Fibroblast of skin of scalp (primary cell): ENCODE measurements at places on chromosomes 4 and X.
A peak's percentile ranks its signal among the peaks of the same experiment; 100 is the strongest.

DNA sequence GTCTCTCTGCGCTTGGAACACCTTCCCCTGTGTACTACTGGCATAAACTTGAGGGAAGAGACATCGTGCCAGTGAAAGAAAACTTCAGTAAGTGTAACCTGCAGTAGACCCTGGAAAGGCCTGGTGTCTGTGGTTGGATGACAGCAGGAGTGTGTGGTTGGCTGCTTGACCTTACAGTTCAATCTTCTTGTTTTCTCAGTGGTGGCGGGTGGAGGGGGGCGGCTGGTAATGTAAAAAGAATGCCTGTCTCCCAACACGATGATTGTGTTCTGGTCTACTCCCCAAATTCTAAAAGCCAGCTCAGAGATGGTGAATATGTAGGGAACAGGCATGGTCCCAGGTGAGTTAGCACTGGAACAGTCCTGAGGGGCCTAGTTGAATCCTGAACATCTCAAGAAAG lies 18.6 kb downstream of the PSMD10 start:
- DNase-seq = no peak

DNA sequence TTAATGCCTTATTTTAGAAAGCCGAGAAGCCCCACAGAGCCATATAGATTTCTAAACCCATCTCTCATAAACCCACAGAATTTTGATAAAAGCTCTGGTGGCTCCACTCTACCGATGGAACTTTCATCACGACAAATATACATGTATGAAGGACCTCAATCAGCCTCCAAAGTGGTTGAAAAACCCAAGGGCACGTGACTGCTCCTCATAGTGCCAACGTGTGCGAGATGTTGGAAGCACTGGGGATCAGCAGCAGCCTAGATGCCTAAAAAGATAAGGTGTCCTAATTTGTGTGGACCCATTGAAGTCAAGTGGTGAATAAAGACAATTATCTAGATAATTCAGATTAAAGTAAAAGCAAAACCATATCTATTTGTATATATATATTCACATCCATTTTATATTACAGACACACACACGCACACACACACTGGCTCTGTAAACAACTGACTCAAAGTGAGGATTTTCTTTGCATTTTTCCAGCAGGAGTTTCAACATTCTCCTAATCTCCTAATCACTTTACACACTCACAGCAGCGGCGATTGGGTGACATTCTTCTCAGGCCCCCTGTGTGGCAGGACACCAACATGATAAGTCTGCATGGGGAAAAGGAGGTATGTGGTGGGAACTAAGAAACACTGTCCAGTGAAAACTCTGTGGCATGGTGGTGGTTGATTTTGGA lies 2.8 kb upstream of the PITX2 start:
- peak; percentile 41 for DNase-seq

- no peak for DNase-seq
Measured at GRCh38 chr4:151013491-151013890, 1.6 kb downstream of the LRBA start.

- DNase-seq = no peak
Measured at GRCh38 chrX:134513091-134513490, 53.1 kb downstream of the HPRT1 start.

- DNase-seq = no peak
Measured at GRCh38 chrX:49242545-49243066, 7.3 kb downstream of the CCDC22 start.

DNA sequence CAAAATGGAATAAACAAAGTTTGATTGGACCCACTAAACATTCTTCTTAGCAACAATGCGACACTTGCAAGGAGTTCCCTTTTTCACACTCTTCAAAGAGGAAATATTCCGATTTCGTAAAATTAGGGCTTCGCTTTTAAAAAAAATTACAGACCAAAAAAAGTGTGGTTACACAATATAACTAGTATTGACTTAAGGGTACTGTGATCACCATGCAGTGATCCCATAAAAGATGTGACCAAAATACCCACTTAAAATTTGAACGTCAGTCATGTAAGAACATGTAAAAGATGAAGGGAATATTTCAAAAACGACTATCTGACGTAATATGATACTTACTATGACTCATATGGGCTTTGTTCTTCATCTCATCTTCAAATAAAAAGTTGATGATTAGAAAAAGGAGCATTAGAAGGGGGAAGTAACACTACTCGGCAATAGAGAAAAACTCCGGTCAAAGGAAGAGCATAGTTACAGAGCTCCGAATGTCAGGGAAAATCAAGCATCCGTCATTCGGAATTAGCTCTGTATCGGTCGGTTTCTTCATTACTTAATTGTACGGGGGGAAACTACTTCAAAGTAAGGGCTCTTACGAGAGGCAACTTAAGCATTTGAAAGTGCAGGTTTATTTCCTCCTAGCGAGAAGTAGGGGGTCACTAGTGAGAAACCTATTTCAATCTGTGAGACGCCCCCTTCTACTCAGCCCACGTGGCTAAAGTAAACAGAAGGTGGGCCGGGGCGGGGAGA lies 1.3 kb upstream of the TET2 start:
- no peak for DNase-seq

DNA sequence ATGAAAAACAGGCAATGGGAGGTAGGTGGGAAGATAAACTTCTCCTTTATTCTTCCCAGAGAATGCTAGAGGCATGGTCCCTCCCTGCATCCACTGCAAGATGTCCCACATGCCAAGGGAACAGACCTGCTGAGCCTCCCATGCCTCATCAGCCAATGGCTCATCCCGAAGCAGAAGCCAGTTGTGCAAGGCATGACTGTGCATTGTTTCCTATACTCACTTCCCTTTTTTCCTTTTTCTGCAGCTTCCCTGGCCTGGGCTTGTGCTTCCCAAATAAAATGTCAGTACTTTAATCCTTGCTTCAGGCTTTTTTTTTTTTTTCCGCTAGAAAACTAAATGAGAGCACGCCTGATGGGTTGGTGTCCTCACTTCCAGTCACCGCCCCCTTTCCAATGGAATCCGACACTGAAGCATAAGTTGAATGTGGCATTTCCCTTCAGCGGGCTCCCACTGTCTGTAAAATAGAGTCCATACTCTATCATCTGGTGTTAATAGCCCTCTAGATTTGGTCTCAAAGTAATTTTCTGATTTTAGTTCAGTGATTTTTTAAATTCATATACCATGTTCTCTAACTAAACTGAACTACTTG lies 239.0 kb upstream of the JADE1 start:
- peak; percentile 71 for DNase-seq

- peak; percentile 85 for DNase-seq
Measured at GRCh38 chr4:52837716-52838558, 24.2 kb upstream of the RASL11B start.

GRCh38 chr4:92528541-92528940 lies 224.8 kb downstream of the GRID2 start:
- no peak for DNase-seq

GRCh38 chrX:117429501-117429900 lies 687.1 kb downstream of the KLHL13 start:
- DNase-seq = no peak

DNA sequence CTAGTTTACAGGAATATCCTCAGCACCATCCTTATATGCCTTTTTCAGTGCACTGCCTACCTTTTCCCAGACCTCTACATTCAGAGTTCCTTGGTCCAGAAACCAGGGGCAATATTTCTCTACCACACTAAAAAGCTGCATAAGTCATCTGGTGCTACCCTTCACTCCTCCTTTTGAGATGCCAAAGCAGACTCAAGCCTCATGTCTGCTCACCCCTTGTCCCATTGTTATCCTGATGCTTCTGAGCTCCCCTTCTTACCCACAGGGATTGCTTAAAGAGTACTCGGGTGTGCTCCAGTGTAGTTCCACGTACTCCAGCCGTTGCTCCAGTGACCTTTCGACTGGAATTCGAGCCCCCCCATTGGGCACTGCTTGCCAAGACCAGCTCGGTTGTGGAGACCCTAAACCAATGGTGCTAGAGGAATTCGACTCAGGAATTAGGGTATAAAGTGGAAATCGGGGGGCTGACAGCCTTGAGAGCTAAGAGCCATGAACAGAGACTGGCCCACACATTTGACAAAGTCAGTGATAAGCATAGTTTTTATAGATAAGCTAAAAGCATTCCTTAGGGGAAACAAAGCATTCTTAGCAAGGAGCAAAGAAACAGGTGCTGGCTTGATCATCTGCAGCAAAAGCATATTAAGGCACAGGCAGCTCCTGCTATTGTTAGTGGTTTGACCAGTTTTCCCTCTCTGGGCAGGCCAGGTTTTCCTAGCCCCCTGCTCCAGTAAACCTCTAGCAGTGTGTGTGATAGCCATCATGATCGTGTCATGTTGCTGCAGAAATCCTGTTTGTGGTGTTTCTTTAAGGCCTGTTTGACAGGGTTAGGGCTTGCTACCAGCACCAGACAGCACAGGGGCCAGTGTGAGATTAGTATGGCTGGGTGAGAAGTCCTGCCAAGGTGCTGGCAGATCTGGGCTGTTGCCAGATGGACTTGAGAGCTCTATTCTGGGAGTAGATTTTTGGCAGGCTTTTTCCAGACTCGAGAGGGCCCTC lies 57.5 kb upstream of the WDR1 start:
- DNase-seq = no peak

GRCh38 chrX:107559506-107559905 lies 68.8 kb upstream of the PRPS1 start:
- peak; percentile 75 for DNase-seq

DNA sequence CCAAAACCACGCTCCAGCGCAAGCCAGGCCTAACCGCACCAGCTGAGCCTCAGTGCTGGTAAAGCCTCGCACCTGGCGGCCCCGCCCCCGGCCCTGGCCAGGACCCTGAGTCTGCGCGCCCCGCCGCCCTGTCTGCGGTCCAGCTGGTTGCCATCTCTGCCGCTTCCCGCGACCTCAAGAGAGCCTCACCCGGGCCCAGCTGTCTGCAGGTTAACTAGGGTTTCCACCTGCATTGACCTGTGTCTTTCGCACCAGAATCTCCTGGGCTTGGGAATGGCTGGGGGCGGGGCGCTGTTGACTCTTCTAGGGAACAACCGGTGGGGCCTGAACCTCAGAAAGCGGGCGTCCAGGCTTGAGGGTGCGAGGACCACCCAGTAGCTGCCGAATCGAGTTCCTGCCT lies 207.7 kb upstream of the PRPS2 start:
- no peak for DNase-seq
